ENCODE measurements at places on chromosomes 5 and 9.

DNA sequence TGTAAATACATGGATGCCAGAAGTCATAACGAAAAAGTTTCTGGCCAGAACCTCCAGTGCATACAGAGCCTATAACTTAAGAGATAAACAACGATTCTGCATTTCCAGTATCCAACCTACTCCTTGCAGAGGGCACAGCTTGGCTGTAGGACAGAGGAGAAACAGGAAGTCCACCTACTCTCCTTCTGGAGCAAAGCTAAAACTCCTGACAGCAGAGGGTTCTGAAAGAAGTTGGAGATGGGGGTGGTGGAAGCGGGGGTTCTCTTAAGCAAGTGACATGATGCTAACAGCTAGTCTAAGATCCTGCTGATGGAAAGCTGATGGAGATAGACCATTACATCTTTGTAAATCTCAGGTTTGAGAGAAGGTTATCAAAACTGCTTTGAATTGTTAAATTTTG is 35.5 kb upstream of the CTNNAL1 start:
- no peak for DNase-seq

GRCh38 chr9:134284273-134284672 is 42.0 kb upstream of the RXRA start:
- DNase-seq, result no peak

GRCh38 chr5:35826056-35826455 is 30.6 kb upstream of the IL7R start:
- DNase-seq, result no peak

GRCh38 chr9:14883310-14883944 is 26.8 kb downstream of the FREM1 start:
- no peak for DNase-seq

GRCh38 chr9:9499546-9499945 is 1113.3 kb downstream of the PTPRD start:
- DNase-seq, result no peak

DNA sequence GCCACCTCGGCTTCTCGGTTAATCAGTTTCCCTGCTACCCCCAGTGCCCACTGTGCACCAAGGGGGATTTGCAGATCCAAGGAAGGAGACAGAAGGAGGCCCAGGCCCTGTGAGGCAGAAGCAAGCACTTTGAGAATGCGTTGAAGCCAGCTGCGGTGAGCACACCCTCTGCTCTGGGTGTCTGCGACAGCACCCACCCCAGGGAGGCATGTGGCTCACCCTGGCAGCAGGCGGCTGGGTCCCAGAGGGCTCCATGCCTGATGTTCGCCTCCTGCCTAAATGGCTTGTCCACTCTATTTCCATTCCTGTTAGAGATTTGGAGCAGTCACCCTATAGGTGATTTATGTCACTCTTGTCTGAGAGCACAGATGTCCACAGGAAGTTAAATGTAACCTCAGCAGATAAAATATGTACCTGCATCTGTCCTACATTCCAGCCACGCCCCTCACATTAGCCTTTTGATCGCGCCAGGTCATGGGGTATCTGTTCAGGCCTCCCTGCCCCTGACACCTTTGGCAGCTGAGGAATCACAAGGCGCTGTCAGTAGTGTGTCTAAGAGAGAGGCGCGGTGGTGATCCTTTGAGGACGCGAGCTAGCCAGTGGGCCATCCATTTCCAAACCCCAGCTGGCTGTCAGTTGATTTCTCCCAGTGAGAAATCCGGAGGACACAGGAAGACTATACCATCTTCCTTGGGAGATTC is 28.1 kb downstream of the PTGES2 start:
- DNase-seq, result no peak

- DNase-seq, result no peak
Measured at GRCh38 chr5:135071311-135071710, 37.3 kb upstream of the PITX1 start.
